Upper lobe of right lung (tissue), 1 donor: ENCODE measurements at places on chromosomes 2 and 18.
A peak's percentile ranks its signal among the peaks of the same experiment; 100 is the strongest.

DNA sequence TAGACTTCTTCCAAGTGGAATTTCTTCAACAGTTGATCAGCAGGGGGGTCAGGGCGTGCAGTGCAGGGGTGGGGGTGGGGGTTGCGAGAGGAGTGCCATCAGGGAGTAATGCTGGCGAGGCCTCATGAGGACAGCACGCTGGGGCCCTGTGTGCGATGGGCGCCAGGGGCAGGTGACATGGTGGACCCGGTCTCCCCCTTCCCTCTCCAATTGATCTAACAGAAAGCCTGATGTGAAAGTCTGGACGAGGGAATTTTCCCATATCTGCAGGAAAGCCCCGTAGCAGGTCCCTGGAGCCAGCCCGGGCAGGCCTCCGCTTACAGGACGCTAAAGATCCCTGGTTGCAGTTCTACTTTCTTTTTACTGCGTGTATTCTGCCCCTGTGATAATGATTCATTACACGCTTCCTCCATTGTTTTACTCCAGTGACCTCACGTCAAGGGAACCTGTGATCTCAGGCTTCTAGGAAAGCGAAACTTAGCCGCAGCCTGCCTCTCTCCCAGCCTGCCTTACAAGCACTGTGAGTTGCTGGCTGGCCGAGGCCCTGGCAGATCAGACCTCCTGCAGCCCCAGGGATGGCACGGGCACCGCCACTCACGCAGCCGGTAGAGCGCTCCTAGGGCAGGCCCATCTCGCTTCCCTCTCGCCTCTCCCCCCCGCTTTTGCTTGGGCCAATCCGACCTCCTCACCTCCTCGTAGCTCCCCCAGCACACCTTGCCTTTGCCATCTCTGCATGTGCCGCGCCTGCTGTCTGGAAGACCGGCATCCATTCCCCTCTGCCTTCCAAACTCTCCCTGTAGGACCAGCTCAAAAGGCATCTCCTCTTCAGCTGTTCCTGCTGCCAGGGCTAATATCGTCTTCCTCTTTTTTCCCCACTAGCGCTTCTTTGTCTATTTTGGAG, 19.2 kb downstream of the NEURL3 start:
- DNase-seq = peak; percentile 84

- no peak for DNase-seq
Measured at GRCh38 chr2:200509235-200509611, 645 bp downstream of the KCTD18 start.

- DNase-seq = no peak
Measured at GRCh38 chr2:133635131-133635530, 66.9 kb upstream of the NCKAP5 start.

GRCh38 chr2:88053296-88053695, 2.3 kb downstream of the KRCC1 start:
- no peak for DNase-seq

DNA sequence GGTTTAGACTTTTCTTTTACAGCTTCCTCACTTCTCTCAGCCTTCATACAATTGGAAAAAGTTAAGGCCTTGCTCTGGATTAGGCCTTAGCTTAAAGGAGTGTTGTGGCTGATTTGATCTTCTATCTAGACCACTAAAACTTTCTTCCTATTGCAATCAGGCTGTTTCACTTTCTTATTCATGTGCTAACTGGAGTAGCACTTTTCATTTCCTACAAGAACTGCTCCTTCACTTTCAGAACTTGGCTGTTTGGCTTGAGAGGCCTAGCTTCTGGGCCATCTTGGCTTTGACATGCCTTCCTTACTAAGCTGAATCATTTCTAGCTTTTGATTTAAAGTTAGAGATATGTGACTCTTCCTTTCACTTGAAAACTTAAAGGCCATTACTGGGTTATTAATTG, 114.3 kb downstream of the ARHGEF4 start:
- DNase-seq = no peak

- DNase-seq = no peak
Measured at GRCh38 chr18:50862401-50862800, 16.5 kb upstream of the ME2 start.

GRCh38 chr2:63378589-63378988, 209.7 kb downstream of the WDPCP start:
- DNase-seq = no peak

DNA sequence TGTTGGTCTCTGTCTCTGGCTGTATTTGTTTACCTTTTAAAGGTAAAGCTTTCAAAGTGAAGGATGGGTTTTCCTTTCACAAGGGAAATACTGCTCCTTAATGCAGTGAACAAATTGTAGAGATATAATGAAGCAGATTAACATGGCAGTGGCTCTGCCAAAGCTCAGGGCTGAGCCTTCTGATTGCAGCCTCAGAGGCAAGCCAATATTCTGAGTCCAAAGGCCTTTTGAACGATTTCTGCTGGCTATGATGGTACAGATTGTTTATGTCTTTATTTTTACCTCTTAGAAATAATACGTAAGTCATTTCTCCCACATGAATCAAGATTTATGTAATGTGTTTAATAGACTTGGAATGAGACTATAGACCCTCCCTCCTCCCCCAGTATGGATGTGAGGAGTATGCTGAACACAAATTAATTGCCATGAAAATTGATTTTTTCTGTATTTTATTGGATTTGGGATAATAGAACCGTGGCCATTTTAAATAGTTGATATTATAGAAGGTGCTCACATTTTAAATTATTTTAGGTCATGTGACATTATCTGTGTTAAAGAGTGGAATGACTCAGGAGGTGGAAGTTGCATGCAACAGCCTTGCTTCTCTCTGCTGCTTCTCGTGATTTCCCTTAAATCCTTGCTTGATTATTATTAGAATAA, 772 bp downstream of the SCN2A start:
- DNase-seq = no peak

DNA sequence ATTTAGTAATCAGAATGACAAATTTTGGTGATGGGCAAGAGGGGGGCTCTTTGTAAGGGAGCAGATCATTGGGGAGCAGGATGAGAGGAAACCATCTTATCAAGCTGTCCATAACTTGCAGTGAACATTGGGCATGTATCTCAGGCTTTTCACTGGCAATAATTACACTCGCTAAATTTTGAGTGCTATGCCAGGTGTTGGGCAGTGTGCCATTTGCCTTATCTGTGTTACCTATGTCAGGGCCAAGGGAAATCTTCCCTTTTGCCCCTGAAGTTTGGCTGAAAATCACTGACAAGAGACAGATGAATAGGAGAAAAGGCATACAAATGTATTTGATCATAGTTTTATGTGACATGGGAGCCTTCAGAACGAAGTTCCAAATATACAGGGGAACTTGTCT, 39.0 kb downstream of the NOSTRIN start:
- no peak for DNase-seq

- no peak for DNase-seq
Measured at GRCh38 chr18:2662990-2663389, 7.5 kb downstream of the SMCHD1 start.

- DNase-seq = no peak
Measured at GRCh38 chr18:57898506-57899124, 95.5 kb upstream of the ATP8B1 start.

DNA sequence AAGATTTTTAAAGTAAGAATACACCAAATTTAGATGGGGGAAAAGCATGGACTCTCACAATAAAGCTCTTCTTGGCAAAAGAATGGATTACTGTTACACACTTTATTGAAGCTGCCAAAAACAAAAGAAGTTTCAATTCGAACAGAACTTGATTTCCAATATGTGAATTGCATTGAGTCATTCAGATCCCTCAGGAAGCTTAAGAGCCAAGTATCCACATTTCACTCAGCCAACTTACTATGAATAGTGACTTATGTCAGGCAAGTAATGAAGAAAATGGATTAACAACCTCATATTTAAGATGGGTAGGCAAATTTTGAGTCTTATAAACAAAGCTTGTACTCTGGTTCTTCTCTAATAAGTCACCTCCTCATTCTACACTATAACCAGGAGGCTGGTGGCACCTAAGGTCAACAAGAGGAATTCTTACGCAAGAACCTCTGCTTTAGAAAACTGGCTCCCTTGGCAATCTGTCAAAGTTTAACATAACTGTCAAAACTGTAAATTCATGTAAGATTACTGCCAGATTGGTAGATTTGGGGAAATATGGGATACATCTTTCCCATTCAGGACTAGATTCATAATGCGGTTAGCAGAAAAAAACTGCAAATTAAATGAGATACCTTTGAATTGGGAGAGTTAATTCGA, 6.0 kb downstream of the HADHA start:
- no peak for DNase-seq

- peak; percentile 47 for DNase-seq
Measured at GRCh38 chr2:237865623-237866041, 6.2 kb downstream of the RAMP1 start.

DNA sequence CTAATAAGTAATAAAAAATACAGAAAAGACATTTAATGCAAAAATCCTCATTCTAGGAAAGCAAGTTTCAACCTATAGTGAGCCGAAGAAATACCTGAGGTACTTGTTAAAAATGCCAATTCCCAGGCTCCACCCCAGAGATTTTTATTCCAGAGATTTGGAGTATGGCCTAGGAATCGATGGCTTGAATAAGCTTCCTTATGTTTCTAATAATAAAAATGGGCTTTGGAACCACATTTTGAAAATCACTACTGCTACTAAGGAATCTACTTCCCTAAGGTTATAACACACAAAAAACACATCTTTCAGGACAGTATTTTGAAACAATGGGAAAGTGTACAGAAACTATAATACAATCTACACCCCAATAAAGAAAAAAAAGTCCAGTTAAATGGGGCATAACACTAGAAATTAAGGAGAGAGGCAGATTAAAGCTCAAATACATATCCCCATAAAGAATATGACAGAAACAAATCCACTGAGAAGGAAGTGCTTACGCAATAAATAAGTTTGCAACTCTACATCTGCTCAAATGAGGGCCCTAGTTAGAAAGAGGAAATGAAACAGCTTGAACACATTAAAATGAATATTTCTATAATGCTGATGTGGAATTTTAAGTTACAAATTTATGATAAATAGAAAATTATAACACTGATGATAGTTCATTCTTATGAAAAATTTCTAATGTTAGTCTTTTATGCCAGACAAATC, 103.7 kb downstream of the EPB41L3 start:
- no peak for DNase-seq

GRCh38 chr2:105179469-105180372, 61.8 kb upstream of the GPR45 start:
- DNase-seq = no peak

GRCh38 chr18:31429623-31430022, 17.9 kb upstream of the DSG3 start:
- DNase-seq = no peak

GRCh38 chr2:24482251-24482971, 8.6 kb upstream of the NCOA1 start:
- DNase-seq = no peak

DNA sequence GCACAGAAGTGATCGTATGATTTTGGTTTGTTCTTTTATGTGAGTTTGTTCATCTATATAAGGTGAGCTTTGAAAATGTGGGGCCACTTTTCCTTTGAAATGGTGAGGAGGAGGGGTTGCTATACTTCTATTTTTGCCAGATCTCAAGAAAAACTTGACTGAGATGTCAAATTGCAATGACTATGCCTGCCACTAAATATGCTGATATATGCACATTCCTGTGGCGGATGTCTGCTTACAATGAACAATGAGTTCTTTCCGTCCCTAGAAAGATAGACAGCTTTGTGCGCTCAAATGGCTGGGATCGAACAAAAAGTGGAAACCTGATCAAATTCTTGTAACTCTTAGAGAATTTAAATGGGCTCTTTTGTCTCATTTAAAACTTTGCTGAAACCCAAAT, 28.7 kb downstream of the MYT1L start:
- DNase-seq = no peak

GRCh38 chr2:120995152-120995551, 259.5 kb downstream of the GLI2 start:
- DNase-seq = no peak

DNA sequence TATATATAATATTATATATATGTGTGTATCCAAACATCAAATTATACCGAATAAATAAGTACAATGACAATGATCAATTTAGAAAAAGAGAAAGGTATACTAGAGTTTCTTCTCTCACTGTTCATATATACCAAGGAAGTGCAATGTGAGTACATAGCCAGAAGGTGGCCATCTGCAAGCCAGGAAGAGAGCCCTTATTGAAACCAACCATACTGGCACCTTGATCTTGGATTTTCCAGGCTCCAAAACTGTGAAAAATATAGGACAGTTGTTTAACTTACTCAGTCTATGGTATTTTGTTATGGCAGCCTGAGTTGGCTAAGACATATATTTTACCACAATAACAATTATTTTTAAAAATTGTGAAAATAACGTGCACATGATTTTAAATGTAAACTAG, 1490.2 kb upstream of the SLC39A10 start:
- DNase-seq = no peak

DNA sequence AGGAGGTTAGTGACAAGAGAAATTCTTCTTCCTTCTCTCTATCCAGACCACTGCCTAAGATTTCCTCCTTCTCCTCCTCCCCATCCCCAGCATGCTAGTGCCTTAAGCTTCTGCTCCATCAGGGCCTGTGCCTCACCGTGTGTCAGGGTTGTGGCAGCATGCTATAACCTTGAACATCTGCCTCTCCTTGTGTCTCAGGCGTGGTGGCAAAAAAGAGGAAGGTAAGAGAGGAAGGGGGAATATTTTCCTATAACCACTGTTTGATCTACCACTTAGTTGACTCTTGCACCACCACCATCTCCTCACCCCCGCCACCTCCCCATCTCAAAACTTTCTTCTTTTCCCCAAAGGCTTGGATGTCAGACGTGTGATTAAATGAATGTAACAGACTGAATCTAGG, 38.3 kb upstream of the PEX13 start:
- no peak for DNase-seq

DNA sequence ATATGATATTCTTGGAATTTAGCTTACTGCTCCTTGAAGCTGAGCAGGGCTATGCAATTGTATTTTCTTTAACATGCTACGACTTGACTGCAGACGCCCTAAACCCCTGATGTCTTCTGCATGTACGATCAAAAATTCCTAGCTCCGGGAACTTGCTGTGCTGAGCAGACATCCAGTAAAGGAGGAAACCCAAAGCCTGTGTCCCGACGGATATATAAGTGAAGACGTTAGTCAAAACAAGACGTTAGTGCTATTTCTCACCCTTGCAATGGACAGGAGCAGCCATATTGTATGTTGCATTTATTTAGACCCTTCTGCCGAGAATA, 51.5 kb downstream of the SETBP1 start:
- no peak for DNase-seq

- no peak for DNase-seq
Measured at GRCh38 chr2:190043441-190043840, 19.1 kb downstream of the MSTN start.

DNA sequence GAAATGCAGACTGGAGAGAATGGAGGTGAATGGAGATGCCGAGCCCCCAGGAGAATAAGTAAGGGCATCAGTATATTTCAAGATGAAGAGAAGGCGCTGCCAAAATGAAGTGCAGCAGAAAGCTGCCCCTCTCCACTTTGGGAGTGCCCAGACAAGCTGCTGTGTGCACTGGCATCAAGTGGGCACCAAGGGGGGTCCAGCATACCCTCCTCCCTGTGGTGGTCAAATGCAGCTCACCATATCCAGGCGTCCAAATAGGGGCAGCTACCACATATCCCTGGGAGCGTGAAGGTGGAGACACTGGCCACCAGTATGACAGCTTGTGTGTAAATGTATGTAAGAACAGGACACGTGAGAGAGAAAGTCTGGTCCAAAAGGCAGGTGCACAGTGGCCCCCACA, 236.6 kb downstream of the KLHL29 start:
- DNase-seq = peak; percentile 32
